ENCODE measurements at places on chromosomes 16 and 17. TPM values are rescaled to one million over a fixed set of nuclear protein-coding genes. Genes with fewer than 3 reads are reported as not detected.

DNA sequence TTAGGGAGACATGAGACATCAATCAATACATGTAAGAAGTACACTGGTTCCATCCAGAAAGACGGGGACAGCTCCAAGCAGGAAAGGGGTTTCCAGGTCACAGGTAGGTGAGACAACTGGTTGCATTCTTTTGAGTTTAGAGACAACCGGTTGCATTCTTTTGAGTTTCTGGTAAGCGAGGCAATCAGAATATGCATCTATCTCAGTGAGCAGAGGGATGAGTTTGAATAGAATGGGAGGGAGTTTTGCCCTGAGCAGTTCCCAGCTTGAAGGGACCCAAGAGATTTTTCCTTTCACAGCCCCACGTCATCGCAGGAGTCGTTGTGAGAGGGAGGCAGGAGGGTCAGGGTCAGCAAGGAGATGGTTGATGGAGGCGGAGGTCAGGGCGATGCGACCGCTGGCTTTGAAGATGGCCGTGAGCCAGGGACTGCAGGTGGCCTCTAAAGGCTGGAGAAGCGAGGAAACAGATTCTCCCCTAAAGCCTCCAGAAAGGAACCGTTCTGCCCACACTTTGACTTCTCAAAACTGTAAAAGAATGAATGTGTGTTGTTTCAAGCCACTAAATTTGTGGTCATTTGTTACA lies 36.5 kb downstream of the IRF8 start:
- DNase-seq: no peak

GRCh38 chr17:64686705-64687104 lies 24.6 kb upstream of the SMURF2 start:
- DNase-seq: no peak

DNA sequence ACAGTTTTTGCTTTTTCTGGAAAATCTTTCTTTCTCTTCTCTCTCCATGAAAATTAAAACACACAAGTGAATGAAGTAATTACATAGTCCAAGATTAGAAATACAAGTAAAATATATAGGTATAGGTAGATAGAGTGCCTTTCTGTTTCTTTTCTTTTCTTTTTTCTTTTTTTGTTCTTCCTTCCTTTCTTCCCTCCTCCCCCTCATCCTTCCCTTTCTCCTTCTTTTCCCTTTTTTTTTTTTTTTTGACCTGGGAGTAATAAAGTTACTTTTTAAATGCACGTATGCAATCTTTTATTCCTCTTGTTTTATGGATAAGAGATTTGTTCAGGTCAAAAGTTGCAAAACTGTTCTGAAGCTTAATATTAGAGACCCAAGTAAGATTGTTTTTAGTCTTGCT lies 34.6 kb upstream of the KCNJ2 start:
- DNase-seq: no peak

- DNase-seq: no peak
Measured at GRCh38 chr17:38476549-38476948, 48.3 kb downstream of the ARHGAP23 start.

DNA sequence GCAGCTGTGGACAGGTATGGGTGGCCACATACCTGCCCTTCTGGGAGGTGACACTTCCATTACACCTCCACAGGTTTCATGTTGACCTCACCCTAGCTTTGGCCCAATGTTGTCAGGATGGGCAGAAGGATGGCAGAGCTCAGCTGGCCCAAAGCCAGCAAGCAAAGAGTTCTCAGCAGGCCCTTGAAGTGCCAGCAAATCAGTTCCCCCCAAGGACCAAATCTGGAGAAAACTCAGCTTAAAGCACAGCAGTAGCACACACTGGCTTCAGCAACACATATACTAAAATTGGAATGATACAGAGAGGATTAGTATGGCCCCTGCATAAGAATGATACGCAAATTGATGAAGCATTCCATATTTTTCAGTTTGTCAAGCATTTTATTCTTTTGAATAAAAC lies 13.4 kb downstream of the ARL4D start:
- no peak for DNase-seq

DNA sequence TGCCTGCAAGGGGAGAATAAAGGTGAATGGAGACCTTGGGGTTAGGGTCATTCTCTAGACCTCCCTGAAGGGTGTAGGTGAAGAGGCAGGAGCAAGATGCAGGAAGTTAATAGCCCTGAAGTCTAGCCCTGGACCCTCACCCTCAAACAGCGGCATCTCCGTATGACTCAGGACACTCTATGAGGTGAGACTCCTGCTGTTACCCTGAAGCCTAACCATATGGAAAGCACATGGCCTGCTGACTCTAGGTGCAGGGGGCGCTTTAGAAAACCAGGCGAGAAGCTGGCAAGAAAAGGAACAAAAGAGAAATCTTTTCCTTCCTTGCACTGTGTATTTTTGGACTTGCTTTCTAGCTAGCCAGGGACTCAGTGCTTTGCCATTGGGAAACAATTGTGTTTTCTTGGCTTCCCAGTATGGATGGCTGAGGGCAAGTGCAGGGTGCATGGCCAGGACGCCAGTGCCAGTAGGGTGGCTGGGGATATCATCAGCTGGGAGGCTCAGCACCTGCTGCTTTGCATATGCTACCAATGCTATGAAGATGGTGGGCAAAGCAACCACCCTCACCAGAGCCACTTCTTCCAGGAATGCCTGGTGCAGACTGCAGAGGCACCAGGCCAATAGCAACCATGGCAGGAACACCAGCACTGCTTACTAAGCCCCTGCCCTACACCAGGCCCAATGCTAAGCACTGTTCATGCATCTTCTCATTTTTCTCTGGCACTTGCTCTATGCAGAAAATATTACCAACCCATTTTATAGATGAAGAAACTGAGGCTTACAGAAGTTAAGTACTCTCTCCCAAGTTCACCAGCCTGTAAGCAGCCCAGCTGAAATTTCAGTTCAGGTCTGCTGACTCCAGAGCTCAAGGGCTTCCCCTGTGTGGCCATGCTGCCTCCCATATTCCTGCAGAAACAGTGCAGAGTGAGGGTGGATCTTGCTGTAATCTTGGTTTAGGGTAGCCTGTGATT lies 425.1 kb downstream of the SLC39A11 start:
- no peak for DNase-seq

GRCh38 chr17:17970699-17971430 lies 1.3 kb downstream of the TOM1L2 start:
- no peak for DNase-seq

DNA sequence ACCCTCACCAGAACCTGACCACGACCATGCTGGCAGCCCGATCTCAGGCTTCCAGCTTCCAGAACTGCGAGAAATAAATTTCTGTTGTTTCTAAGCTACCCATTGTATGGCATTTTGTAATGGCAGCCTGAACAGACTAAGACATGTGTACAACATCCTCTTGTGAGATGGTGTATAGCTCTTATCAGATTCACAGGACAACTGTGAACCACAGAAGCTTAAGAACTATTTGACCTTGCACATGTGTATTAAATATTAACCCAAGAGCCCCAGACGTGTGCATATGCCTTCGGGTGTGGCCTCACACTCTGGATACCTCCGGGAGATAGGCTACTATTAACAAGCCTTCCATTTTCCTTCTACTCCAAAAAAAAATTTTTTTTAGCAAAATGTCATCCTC lies 248.9 kb downstream of the SLC39A11 start:
- DNase-seq: no peak

GRCh38 chr17:44922136-44922535 lies 6.8 kb upstream of the GFAP start:
- DNase-seq: no peak

DNA sequence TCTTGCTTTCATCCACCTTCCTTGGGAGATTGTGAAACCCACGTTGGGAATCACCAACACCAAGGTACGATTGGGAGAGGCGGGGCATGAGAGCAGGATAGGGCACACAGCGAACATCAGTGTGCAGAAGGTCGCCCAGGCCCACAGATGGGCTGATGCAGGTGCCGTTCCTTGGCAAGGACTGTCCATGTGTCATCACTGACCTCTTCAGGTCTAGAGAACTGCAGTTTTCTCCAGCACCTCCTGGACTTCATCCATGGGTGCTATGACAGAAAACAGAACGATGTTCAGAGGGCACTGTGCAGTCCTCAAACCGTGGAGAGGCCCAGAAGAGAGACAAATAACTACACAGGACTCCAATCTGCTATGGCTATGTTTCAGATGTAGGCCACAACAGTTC lies 23.9 kb upstream of the TAT start:
- no peak for DNase-seq

- DNase-seq: no peak
Measured at GRCh38 chr16:18959031-18959505, 24.7 kb upstream of the TMC7 start.

DNA sequence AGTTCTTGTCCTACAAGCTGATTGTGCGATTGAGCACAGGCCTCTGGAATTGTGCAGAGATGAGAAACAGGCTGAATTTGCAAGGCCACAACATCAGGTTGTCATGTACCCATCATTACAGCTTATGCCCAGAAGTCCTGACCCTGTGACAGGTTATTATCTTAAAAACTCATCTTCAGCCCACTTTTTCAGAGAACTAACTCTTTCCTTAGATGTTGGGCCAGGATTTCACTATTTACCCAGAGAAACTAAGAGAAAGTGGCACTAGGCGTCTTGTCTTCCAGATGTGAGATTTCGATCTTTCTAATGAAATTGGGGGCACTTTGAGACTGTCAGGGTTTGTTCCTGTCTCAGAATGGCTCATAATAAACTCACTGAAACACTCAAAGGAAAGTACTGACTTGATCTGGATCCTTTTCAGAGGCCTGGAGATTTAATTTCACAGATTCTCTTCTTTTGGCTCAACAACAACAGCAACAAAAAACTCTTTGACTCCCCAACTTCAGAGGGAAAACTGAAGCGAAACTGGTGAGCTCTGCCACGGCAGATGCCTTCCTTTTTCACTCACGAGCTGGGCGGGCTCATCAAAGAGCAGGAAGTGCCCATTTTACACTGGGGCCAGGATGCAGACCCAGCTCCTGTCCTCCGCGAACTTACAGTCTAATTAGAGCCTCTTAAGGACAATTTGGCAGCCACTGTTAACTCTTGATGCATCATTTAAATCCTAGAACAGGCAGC lies 17.7 kb upstream of the SLC12A3 start:
- DNase-seq: no peak

GRCh38 chr17:16250635-16251034 lies 33.6 kb downstream of the PIGL start:
- DNase-seq: no peak

- DNase-seq: no peak
Measured at GRCh38 chr17:75514299-75514918, 928 bp downstream of the CASKIN2 start.

GRCh38 chr17:47204722-47205418 lies 4.3 kb upstream of the MYL4 start:
- DNase-seq: peak; percentile 81

DNA sequence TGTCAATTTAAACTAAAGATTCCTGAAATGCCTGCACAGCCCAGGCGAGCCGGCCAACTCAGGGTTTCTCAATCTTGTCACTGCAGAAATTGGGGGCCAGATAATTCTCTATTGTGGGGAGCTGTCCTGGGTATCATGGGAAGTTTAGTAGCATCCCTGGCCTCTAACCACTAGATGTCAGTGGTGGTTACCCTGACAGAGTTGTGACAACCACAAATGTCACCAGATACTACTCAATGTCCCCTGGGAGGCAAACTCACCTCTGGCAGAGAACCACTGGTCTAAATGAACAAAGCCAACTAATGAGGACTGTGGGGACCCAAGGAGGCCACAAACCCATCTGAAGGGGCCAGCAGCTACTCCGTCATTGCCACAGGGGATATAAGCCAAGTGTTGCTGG lies 90.9 kb downstream of the MYH11 start:
- peak; percentile 81 for DNase-seq

- DNase-seq: peak; percentile 57
Measured at GRCh38 chr16:56643080-56643778, 4.8 kb downstream of the MT1A start.

GRCh38 chr17:82399041-82399441 lies 19.1 kb upstream of the HEXD start:
- DNase-seq: no peak

- DNase-seq: no peak
Measured at GRCh38 chr17:9309216-9309615, 266.4 kb downstream of the STX8 start.

- no peak for DNase-seq
Measured at GRCh38 chr16:86244936-86245335, 265.4 kb upstream of the FOXF1 start.

GRCh38 chr17:56602292-56603130 lies 9.0 kb downstream of the NOG start:
- no peak for DNase-seq

GRCh38 chr16:84585886-84586285 lies 32.0 kb downstream of the COTL1 start:
- DNase-seq: peak; percentile 73

- no peak for DNase-seq
Measured at GRCh38 chr17:56260376-56261002, 107.2 kb downstream of the ANKFN1 start.

DNA sequence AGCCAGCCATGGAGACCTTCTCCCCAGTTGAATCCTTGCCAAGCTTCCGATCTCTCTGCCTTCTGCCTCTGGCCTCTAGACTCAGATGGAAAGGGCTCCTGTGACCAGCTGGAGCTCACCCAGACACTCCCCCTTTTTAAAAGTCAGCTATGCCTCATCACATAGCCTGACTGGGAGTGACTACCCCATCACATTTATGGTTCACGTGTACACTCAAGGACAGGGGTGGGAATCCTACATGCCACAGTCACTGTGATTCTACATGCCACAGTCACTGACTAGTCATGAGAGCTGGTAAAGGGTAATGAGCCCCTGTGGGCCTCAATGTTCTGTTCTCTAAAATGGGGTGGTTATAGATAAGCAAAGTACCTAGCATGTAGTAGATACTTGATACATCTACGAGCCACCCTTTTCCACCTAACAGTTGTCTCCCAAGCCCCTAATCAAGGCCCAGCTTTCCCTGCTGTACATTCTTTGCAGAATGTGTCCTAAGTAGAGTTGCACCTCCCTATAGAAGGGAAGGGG lies 85.1 kb downstream of the RGS9 start:
- DNase-seq: no peak

- DNase-seq: no peak
Measured at GRCh38 chr16:189604-190186, 9.4 kb downstream of the HBQ1 start.

- no peak for DNase-seq
Measured at GRCh38 chr16:84532291-84532724, 27.8 kb upstream of the MEAK7 start.

- no peak for DNase-seq
Measured at GRCh38 chr17:36899250-36900159, 37.8 kb upstream of the LHX1 start.

- no peak for DNase-seq
Measured at GRCh38 chr17:35679007-35679682, 52.3 kb upstream of the RASL10B start.

- no peak for DNase-seq
Measured at GRCh38 chr17:57187391-57187790, 68.9 kb upstream of the MSI2 start.

The RCVRN gene
- polyA plus RNA-seq: 0.16 TPM

The OTOP3 gene
- polyA plus RNA-seq: not detected

The FKBP10 gene
- 0.40 TPM for polyA plus RNA-seq

The TPSD1 gene
- not detected for polyA plus RNA-seq

The IQCK gene
- 1.00 TPM for polyA plus RNA-seq

The HOXB1 gene
- polyA plus RNA-seq: not detected

The SLC6A2 gene
- not detected for polyA plus RNA-seq

The PNMT gene
- polyA plus RNA-seq: 0.87 TPM

The CARD14 gene
- not detected for polyA plus RNA-seq

The LRRC3C gene
- polyA plus RNA-seq: 0.12 TPM

The KREMEN2 gene
- 1.1 TPM for polyA plus RNA-seq

The CX3CL1 gene
- polyA plus RNA-seq: not detected

The CCL16 gene
- not detected for polyA plus RNA-seq

The PRM1 gene
- polyA plus RNA-seq: not detected

Data from B cell (primary cell).